Activated CD4-positive, alpha-beta T cell treated with anti-CD3 and anti-CD28 coated beads, Interleukin-2, amount 50 U/mL, for 24 hours (primary cell): ENCODE measurements at places on chromosomes 2 and 18.

- DNase-seq = no peak
Measured at GRCh38 chr18:48781163-48781987, 169.4 kb downstream of the SMAD7 start.

DNA sequence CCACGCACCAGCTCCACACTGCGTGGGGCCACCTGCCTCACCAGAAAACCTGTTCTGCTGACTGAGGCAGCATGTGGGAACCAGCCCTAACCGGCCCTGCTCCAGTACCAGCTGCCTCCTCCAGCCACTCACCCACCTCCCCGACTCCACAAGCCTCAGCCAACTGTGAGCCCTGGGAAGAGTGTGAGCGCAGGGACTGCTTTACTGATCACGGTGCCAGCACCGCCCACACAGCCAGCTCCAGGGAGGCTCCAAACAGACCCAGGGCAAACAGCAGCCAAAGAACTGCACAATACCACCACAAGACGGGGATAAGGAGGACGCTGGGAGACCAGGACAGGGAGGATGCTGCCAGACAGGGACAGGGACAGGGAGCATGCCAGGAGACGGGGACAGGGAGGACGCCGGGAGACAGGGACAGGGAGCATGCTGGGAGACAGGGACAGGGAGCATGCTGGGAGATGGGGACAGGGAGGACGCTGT lies 28.4 kb downstream of the EIPR1 start:
- DNase-seq = no peak

- DNase-seq = no peak
Measured at GRCh38 chr18:64199581-64199980, 50.7 kb upstream of the LINC00305 start.

- DNase-seq = no peak
Measured at GRCh38 chr2:138333677-138334076, 167.9 kb upstream of the SPOPL start.

DNA sequence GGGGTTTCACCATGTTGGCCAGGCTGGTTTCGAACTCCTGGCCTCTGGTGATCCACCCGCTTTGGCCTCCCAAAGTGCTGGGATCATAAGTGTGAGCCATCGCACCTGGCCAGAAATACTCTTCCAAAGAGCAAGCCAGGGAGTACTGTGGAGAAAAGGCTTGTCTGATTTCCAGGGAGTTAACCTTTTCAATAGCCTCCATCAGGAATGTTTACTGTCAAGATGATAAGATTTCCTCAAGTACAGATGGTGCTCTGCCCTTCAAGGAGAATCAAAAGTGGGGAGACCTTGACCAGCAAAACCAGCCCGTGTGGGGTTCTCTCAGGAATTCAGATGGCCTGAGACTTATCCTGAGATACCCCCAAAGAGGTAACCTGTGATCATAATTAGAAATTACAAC lies 237.2 kb downstream of the PRKCE start:
- no peak for DNase-seq

GRCh38 chr2:16650287-16651249 lies 15.1 kb downstream of the CYRIA start:
- no peak for DNase-seq

DNA sequence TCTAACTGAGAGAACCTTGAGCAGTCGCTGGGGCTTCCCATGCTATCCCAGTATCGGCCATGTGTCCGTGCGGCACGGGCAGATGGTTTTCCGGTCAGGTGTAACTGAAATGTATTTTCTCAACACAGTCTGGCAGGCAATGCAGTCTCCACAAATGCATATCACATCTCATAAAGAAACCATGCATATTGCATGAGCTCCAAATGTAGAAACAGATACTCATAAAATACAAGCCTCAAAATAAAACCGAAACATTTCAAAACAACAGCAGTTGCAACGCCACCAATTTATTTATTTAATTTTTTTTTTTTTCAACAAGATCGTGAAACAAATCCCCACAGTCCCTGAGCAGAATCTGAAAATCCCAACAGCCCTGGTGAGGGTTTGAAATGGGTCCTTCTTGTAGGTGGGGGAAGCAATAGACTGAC lies 299.4 kb downstream of the LPIN1 start:
- no peak for DNase-seq
